ENCODE measurements at places on chromosomes 12 and 14. TPM values are rescaled to one million over a fixed set of nuclear protein-coding genes. Genes with fewer than 3 reads are reported as not detected.

ALDH2 gene
- total RNA-seq: 114 TPM

GRCh38 chr14:68785534-68786490 lies 7.1 kb downstream of the ZFP36L1 start:
- no peak for DNase-seq

DHRS2 gene
- not detected for total RNA-seq

DNA sequence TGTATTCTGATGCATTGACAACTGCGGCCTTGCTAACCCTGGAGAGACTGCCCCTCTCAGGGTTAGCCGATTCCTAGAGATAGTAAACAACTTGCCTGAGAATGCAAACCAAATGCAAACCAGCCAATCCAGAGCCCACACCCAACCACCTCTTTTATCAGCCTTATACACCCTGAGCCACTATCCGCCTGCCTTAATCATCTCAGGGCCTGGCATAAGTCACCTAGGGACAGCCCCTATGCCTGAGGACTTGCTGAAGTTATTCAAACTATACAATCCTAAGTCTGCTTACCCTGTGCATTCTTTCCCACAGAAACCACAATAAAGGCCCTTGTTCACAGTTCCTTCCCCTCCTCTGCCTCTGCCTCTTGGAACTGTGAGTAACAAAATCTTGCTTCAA lies 177.2 kb downstream of the KCNA5 start:
- no peak for DNase-seq

CLEC14A gene
- 56.0 TPM for total RNA-seq

LRP1 gene
- total RNA-seq: 517 TPM

DNA sequence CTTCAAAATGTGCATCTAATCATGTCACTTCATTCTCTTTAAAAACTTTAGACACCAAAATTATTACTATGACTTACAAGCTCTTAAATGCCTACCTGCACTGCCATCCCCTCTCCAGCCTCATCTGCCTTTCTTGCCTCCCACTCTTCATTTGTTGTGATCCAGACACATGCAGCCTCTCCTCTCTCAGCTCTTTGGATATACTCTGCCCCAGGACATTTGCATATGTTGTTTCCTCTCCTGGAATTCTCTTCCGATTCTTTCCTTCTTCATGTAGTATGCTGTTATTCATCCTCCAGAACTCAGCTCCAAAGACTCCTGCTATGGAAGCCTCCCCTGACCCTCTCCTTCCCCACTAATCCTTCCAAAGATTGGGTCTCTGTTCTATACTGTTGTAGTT lies 197.6 kb downstream of the ANO4 start:
- DNase-seq: no peak

- DNase-seq: no peak
These were observed 151.0 kb downstream of the EPS8 start for GRCh38 chr12:15638231-15638630.

DNA sequence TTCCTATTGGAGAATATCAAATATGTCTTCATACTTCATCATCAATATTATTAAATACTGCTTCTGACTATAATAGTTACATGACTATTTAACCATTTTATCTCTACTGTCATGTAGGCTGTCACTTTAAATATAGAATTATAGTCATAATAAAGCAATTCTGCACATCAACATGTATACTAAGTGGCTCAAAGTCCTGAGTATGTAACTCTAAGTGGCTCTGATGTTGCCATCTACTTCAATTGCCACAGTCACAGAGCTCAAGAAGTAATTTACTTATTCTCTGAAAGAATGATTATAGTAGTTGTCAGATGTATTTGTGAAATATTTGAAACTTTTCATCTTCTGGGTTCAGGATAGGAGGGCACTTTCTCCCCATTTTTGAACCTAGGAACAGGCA lies 202.3 kb downstream of the KITLG start:
- DNase-seq: no peak

NPC2 gene
- total RNA-seq: 277 TPM

- no peak for DNase-seq
These were observed 16.6 kb upstream of the GPR68 start for GRCh38 chr14:91261115-91261514.

EFCAB11 gene
- 7.5 TPM for total RNA-seq

- peak; percentile 92 for DNase-seq
These were observed at the start of gene GNPNAT1 for GRCh38 chr14:52791223-52792096. Gene GNPNAT1 (minus strand): TSS chr14:52791607. CDS start chr14:52784650, 6,957 bp downstream.

DNA sequence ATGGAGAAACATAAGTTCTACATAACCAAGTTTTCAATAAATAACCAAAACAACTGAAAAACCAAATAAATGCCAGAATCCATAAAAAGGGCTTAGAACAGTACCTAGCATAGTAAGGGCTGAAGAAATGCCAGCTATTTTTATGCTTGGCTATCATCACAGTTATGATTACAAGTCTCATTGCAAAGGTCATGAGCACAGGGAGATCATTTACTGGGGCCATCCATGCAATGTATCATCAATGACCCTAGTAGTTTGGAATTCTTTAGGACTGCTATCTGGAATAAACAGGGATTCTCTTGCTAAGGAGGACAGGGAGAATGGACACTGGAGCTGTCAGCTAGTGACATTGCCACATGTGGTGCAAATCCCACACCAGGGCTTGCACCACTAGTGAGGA lies 92.5 kb upstream of the NAP1L1 start:
- DNase-seq: no peak

Data from aorta (tissue), 5 donors.